Fibroblast of mammary gland (primary cell): ENCODE measurements at places on chromosomes 11 and 22.

- peak; percentile 83 for DNase-seq
Observed at GRCh38 chr11:128552783-128553661, 34.3 kb downstream of the ETS1 start.

DNA sequence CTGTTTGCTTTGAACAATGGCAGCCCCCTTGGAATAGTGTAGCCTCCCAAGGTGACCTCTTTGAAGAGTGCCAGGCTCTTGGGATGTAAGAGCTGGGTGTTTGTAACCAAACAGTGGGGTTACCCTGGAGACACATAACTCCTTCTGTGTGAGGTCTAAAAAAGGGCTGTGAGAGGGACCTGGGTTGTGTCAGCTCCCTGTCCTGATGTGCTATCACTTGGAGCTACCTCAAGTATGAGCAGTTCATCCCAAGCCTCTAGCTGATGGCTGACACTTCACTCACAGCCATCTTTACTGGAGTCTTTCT lies 40.2 kb downstream of the TSPAN18 start:
- DNase-seq = no peak

GRCh38 chr11:12114193-12115033 lies 4.0 kb downstream of the MICAL2 start:
- peak; percentile 52 for DNase-seq

- DNase-seq = no peak
Observed at GRCh38 chr11:35262735-35263134, 123.8 kb downstream of the CD44 start.

DNA sequence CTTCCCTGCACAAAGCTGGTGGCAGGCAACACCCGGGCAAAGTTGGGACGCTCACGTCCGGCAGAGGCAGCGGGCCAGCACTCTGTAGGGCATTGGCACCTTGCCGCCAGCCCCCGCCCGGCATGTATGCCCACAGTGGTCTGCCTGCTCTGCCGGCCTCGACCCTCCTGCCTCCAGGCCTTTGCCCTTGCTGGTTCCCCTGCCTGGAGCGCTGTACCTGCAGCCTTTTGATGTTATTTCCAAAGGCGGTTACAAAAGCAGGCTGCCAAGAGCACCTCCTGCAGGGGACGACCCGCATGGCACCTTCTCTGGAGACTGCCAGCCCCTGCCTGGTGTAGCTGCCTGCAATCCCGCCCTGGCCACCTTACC lies 56.5 kb upstream of the SHISAL1 start:
- DNase-seq = no peak

DNA sequence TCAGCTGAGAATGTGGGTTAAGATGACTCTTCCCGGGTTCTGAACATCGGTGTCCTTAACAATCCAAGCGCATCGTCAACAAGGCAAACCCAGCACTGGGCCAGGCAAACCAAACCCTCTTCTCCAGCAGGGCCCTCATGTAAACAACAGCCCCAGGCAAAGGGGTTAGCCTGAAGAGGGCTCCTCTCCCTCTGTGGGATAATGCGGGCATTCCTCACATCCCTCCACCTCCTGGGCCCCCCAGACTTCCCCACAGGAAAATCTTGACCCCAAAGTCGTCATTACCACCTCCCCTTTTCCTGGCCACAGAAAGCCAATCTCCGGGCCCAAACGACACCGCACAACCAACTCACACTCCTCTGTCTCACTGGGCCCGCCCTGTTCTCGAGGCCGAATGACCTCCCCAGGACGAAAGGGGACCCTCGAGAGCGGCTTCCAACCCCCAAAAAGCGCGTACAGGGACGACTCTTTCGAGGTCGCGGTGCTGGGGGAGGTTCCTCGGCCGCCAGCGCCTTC lies 566 bp downstream of the DDB1 start:
- DNase-seq = peak; percentile 21

DNA sequence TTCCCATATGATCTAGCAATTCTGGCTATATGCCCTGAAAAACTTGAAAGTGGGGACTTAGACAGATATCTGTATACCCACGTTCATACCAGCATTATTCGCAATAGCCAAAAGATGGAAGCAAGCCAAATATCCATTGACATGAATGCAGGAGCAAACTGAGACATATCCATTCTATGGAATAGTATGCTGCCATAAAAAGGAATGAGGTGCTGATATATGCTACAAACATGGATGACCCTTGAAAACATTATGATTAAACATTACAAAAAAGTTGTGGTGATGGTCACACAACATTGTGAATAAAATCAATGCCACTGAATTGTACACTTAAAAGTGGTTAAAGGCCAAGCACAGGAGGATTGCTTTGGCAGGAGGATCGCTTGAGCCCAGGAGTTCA lies 25.5 kb downstream of the MFNG start:
- DNase-seq = no peak
